Mammary epithelial cell (primary cell): ENCODE measurements at places on chromosomes 4 and X.
A peak's percentile ranks its signal among the peaks of the same experiment; 100 is the strongest.

DNA sequence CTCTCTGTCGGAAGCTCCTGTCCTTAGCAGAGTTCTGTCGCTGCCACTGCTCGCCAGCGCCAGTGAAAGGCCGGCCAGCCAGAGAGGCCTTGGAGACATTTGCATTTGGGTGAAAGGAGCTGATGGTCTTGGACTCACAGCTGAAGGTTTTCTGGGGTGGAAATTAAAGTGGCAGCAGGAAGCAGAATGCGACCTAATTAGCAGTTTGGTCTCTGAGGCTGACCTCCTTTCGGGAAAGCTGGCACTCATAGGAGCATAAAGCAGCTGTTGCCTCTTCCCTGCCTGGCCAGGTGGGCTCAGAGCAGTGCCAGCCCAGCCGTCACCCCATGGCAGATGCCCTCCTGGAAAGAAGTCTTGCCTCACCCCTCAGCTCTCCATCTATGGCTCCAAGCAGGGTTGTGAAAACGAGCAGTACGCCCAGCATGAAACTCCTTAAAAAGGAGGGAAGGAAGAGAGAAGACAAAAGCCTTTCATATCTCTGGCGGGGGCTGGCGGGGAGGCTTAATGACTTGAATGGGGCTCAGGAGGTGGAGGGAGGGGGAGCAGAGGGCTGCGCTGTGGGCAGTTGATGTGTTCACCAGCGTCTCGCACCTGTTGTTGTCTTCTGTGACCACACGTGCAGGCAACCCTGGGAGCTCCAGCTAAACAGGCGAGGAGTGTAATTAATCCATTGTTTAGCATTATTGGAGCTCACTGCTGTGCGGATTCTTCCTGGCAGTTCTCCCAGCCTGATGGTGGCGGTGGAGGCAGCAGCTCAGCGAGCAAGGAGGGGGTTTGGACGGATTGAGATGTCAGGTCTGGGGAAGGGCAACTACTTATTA, 264.0 kb downstream of the MID1IP1 start:
- no peak for DNase-seq

GRCh38 chr4:143294310-143294709, 42.4 kb upstream of the GAB1 start:
- no peak for DNase-seq

DNA sequence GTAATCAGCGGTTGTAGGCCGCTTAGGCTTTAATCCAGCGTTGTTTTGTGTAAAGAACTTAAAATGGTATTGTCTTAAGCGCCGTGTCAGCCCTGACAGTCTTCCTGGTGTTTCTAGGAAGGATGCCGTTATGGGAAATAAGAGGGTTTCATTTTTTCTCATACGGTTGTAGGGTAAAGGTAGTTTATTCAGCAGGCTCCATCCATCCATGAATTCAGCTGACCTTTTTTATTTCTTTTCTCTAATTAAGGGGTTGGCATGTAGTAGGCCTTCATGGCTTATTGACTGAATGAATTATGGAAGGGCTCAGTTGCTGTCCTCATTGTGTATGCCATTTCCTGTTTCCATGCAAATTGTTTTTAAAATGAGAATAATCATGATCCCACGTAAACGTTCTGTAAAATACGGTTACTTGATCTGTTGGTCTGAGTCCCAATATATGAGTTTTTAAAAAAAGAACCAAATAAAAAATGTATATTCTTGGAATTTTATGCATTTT, 693 bp downstream of the OCIAD1 start:
- DNase-seq, result no peak

- DNase-seq, result no peak
Measured at GRCh38 chrX:18886005-18886343, 97.9 kb downstream of the PHKA2 start.

GRCh38 chr4:40749717-40750460, at the start of gene NSUN7:
TSS of gene NSUN7 (plus strand) at chr4:40749955. CDS start at chr4:40750694, 739 bp downstream.
- DNase-seq, result peak; percentile 5

DNA sequence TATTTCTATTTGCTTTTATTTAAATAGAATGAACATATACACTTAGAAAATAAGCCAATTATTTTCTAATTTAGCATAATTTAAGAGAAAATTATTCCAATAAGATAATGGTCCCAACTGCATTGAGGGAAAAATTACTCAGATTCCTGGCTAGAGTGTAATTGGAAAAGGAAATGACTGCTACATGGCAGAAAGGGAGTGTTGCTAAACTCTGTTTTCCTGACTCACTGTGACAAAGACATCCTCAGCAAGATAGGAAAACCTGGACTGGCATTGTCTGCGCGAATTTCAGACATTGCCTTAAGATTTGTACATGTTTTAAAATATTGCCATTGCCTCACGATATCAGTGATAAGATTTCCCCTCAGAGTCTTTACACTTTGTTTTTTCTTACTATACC, 8.2 kb downstream of the TNIP3 start:
- DNase-seq, result peak; percentile 67

DNA sequence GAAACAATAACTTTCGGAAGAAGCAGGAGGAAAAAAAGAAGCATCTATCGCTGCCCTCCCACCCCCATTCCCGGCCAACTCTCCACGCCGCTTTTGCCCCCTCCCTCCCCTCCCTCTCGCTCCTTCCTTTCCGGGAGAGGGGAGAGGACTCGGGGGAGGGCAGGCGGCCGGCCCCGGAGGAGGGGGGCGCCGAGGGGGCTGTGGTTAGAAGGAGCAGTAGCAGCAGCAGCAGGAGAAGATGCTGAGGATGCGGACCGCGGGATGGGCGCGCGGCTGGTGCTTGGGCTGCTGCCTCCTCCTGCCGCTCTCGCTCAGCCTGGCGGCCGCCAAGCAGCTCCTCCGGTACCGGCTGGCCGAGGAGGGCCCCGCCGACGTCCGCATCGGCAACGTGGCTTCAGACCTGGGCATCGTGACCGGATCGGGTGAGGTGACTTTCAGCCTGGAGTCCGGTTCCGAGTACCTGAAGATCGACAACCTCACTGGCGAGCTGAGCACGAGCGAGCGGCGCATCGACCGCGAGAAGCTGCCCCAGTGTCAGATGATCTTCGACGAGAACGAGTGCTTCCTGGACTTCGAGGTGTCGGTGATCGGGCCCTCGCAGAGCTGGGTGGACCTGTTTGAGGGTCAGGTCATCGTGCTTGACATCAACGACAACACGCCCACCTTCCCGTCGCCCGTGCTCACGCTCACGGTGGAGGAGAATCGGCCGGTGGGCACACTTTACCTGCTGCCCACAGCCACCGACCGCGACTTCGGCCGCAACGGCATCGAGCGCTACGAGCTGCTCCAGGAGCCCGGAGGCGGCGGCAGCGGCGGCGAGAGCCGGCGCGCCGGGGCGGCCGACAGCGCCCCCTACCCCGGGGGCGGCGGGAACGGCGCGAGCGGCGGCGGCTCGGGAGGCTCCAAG, 1.3 kb downstream of the PCDH7 start:
- peak; percentile 69 for DNase-seq

- no peak for DNase-seq
Measured at GRCh38 chrX:2841537-2841936, 12.8 kb downstream of the GYG2 start.

- no peak for DNase-seq
Measured at GRCh38 chr4:181476508-181476890, 766.7 kb upstream of the TENM3 start.
